Ovary (tissue), 10 donors: ENCODE measurements at places on chromosomes 2 and 18. TPM values are rescaled to one million over a fixed set of nuclear protein-coding genes. Genes with fewer than 3 reads are reported as not detected.

The ASPRV1 gene
- total RNA-seq, result 5.5 TPM

The ZBTB7C gene
- total RNA-seq, result 15.7 TPM

The REL gene
- total RNA-seq, result 32.5 TPM

GRCh38 chr2:236820763-236821344 is 251.2 kb downstream of the ACKR3 start:
- DNase-seq, result no peak

GRCh38 chr2:70958759-70959158 is 19.7 kb upstream of the ANKRD53 start:
- DNase-seq, result no peak

DNA sequence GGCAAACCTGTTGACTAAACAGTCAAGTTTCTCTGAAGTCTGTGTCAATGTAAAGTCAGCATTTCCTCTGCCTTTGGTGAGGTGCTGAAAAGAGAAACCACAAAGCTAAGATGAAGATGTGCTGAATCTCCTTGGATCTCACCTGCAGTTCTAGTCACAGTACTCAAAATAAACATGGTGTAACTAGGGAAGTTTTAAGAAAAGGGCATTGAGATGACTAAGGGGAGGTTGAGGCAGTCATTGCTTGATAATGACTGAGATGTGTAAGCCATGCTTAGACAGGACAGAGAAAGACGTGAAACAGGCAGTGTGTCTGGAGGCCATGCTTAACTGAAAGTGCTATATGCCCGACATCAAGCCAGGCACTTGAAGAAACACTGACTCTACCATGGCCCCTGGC is 1010.0 kb upstream of the CELF4 start:
- DNase-seq, result no peak

DNA sequence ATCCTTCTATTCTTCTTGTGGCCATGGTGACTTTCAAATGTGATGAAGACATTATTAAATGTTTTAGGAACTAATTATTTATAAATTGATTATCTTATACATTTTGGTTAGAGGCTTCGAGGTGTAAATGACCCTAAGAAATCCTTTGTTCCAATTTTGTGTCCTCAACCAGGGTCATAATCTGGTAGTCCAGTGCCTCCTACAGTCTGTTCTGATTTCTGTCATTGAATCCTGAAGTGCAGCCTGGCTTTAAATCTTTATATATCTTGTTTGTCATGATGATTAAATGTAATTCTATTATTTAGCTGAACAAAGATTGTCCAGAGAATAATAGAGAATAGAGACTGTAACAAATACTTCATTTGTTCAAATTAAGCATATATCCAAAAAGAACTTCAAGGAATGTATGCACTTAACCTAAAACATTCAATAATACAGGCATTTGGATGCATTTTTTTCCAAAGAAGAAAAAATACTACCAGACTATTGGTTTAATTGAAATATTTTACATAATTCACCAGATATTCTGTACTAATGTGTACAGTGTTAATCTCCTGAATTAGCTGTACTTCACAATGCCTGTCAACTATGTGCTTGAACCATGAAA is 89.8 kb downstream of the PRPF40A start:
- DNase-seq, result no peak

- DNase-seq, result no peak
These were observed 339.9 kb upstream of the PKDCC start for GRCh38 chr2:41707790-41708451.
